HCT116 (cell line): ENCODE measurements at places on chromosomes 2 and 18. TPM values are rescaled to one million over a fixed set of nuclear protein-coding genes. Genes with fewer than 3 reads are reported as not detected.

The APOB gene
- 1.6 TPM for total RNA-seq

DNA sequence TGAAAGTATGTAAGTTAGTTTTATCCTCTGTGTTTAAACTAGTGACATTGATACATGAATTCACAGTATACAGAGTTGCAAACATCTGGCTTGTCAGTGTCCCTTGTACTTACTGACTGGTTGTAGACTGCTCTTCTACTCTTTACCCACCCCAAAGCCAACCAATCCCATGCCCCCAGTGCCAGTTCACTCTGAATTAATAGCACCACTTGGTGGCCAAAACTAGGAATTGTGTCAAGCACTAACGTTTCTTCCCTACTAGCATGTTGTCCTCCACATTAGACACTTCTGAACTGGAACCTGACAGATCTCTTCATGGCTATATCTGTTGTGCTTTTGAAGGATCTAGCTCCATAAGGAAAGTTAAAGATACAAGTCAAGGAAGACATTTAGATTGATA, 27.2 kb upstream of the OTX1 start:
- no peak overlapping the region for H3K27ac ChIP-seq
- no peak overlapping the region for H3K4me3 ChIP-seq
- no peaks in the 10 kb centered on the region for H3K27me3 ChIP-seq
- DNase-seq: peak; percentile 54
- H3K36me3 ChIP-seq: peaks cover 4% of the 10 kb centered on the region; the same call in 1 of the 2 replicates
- H3K4me1 ChIP-seq: no peaks in the 10 kb centered on the region; the same call in 1 of the 2 replicates

- no peaks in the 10 kb centered on the region for H3K27me3 ChIP-seq
- peak; percentile 35 for DNase-seq
- H3K4me3 ChIP-seq: no peak overlapping the region
- H3K27ac ChIP-seq: no peak overlapping the region
- H3K36me3 ChIP-seq: no peaks in the 10 kb centered on the region
Measured at GRCh38 chr2:25165992-25166875, 2.1 kb downstream of the POMC start.

DNA sequence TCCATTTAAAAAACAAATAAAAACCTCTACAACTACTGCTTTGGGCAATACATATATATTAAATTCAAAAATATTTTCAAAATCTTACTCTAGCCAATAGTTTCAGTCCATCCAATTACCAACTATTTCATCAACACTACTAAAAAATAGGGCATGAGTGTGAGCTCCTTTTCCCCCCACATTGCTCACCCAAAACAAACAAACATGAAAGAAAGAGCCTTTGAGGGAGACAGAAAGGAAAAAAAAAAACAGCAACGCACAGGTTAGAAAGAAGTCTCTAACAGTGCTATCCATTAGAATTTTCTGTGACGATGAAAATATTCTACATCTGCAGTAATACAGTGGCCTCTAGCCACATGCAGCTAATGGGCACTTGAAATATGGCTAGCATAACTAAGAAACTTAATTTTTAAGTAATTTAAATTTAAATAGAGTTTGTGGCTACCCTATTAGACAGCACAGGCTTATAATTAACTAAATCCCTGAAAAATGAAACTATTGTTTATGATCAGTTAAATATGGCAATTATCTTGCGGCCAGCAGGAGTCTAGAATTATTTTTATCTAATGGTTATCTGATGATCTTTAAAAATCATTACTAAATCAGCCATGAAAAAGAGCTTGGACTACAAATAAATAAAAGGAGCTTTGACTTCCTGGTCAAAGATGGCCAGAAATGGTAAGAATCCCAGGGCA, 59.2 kb downstream of the RBMS1 start:
- no peaks in the 10 kb centered on the region for H3K27me3 ChIP-seq
- no peak for DNase-seq
- no peaks in the 10 kb centered on the region for H3K36me3 ChIP-seq
- H3K4me1 ChIP-seq: peaks cover 25% of the 10 kb centered on the region
- H3K27ac ChIP-seq: no peak overlapping the region
